AG10803 (cell line): ENCODE measurements at places on chromosomes 2 and 18.

DNA sequence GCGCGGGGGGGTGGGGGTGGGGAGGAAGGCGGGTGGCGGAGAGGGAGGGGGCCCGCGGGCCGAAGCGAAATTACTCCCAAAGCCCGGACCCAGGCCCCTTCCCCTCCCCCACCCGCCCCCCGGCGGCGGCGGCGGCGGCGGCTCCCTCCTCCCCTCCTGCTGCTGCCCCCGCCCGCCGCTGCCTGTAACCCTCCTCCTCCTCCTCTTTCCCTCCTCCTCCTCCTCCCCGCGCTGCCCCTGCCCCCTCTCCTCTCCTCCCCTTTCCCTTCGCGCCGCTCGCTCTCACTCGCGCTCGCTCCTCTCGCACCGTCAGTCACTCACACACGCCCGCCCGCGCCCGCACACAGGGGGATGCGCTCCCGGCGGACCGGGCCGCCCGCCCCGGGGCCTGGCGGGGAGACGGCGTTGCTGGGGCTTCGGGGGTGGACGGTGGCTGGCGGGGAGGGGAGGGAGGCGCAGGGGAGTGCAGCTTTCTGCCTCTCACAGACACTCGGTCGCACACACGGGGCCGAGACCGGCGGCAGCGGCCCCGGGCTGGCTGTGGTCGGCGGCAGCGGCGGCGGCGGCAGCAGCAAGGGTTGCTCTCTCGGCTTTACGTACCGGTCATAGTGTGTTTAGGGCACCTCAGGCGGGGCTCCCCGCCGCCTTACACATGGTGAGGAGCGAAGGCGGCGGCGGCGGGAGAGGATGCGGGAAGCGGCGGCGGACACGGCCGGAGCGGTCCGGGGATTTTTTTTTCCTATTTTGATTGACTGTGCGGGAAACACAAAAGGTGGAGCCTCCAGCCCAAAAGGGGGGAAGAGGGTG, 405 bp downstream of the SP3 start:
- peak; percentile 89 for DNase-seq

DNA sequence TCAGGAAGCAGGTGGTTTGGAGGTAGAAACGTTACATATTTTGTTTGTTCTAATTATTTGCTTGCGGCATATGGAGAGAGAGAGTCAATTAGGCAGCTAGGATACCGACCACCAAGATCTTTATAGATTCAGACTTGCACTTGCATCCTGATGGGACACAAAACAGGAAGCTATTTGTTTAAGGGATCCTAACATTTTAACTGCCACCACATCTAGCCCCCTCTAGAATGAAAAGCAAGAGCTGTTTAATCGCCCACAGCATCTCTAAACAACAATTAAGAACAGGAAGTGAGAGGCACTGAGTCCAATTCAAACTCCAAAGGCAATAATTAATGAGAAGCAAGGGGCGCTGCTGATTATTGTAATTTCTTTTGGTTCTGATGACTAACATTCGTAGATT, 182.0 kb upstream of the LINC00305 start:
- no peak for DNase-seq

GRCh38 chr2:120453635-120453998, 107.7 kb downstream of the INHBB start:
- peak; percentile 49 for DNase-seq

DNA sequence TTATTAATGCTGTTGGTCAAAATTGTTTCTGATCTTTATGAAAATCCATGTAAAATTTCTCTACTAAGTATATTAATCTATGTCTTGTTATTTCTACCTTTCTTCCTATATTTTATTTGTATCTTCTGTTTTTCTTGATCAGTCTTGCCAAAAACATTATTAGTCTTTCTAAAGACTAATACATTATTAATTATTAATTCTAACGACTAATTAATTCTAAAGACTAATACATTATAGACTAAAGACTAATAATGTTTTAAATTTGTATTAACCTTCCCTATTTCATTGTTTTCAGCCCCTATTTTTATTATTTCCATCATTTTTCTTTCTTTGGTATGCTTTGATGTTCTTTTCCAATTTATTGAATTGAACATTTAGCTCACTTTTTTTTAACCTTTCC, 27.7 kb downstream of the NEURL3 start:
- no peak for DNase-seq

DNA sequence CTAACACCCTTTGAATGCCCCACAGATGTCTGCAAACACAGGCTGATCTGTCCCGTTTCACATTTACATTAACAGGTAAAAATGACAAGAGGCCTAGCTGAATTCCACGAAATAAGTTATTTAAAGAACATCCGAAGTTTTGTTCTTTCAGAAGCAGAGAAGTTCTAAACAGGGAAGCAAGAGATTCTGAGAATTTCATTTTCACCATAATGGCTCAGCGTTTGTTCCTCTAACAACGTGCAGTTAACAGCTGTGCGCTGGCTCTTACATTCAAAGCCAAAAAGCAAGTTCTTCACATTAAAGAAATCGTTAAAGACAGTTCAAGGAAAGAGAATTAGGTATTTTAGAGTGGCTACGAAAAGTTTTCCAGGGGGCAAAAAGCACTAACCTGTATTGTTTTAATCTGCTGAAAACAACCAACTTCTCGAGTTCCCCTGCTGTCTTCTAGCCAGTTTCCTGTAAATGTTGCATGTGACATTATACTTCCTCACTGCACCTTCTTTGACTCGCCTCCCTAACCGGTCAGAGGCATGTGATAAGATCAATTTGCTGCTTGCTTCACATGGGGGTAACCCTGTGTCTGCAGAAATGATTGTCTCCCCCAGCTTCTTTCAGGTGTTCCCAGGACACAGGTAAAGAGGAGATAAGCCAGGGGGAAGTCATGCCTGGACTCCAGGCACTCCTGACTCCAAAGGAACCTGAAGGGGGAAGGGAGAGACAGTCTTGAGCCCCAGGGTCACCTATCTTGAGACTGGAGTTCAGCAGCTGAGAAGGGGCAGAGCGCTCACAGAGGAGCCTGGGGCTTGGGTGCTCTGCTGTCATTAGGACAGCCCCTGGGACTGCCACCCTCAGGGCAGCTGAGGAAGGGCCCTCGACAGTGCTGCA, 36.8 kb upstream of the WIPF1 start:
- DNase-seq = peak; percentile 22

DNA sequence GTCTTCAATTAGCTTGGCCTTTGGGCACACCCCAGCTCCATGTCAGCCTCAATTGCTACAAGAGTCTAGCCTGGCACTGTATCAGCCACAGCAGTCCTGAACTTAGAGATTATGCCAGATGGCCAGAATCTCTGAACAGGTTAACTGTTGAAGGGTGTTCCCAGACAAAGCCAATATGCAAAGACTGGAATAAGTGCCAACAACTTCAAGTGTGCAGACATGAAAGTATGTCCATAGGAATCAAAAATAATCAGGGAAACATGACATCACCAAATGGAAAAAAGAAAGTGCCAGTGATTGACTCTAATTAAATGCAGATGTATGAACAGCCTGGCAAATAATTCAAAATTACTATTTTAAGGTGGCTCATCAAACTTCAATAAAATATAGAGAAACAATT, 98.5 kb upstream of the DOCK10 start:
- peak; percentile 10 for DNase-seq

DNA sequence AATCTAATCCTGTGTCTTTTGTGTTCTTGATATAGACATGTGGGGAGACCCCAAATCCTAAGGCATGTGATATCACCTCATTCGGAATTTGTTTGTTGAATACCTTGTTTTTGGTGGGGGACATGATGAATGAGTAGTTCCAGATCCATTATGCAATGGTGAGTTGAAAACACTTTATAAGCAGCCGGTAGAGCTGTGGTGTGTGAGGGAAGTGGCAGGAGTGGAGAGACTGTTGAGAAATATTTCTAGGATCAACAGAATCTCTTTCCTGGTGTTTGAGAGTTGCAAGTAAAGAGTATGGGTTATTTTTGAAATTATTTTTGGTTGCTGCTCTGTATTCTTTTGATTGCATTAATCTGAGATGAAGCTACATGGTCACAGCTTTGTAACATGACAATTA, 34.4 kb downstream of the LHCGR start:
- DNase-seq = no peak

GRCh38 chr2:152580714-152581113, 136.5 kb downstream of the PRPF40A start:
- no peak for DNase-seq
